ENCODE measurements at places on chromosomes 1 and 21.

- DNase-seq = no peak
These were observed 31.7 kb downstream of the RASSF5 start for GRCh38 chr1:206538901-206539640.

DNA sequence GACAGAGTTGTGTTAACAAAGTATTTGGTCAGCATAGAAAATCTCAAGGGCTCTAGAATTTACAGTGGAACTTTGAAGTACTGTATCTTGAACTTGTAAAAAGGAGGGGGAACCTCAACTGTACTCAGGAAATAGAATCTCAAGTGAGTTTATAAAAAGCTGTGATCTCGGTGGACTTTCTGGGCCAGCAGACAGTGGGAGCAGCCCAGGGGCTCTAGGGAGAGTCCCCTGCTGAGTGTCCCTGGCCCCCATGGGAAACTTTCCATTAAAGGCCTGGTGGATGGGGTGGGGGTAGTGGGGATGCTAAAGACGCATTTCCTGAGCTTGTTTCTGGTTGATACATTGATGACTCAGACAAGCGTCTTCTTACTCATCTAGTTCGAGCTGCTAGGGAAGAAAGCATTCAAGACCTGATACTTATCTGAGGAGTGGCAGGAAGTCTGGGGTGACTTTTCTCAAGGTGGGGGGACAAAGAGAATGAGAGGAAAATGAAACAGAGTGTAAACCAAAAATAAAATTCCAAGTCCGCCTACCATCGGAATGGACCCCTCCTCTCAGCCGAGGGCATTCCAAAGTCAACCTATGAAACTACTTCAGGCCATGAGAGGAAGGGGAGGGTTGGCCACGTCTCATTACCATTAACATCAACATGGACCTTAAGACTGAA is 65.5 kb downstream of the NID1 start:
- DNase-seq = no peak

- DNase-seq = no peak
These were observed 464.5 kb downstream of the KCNT2 start for GRCh38 chr1:196143602-196144342.

DNA sequence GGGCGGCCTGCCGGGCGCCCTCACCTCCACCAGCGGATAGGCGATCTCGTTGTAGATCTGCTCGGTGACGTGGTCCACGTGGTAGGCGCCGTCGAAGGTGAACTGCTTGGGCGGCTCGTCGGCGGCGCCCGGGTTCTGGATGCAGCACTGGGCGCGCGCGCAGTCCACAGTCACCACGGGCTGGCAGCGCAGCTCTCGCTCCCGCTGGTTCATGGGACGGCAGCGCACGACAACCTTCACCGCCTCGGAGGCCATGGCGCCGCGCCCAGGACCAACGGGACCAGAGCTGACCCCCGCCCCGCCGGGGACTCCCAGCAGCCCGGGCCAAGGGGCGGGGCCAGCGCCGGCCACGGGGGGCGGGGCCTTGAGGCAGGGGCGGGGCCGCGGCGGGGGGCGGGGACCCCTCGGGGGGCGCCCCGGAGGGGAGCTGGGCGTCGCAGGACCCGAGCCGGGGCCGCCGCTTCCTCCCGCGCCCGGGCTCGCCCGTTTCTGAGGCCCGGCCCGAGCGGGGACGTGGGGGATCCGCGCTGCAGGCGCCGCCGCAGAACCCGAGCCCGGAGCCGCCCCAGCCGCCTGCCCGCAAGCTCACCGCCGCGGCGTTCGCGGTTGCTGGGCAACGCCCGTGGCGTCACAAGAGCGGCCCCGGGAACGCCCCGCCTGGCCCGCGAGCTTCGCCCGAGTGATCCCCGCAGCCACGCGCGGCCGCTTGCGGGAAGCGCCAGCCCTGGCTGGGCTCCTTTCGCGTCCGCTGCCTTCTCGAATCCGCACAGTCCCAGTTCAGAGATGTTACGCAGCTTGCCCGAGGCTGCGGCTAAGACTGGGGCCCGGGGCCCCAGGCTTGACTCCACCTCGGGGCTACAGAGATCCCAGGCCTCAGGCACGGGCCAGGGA is at the start of gene KIF17:
KIF17 (minus strand) TSS at position 556 of the 891 bp plus-strand sequence; CDS start at position 255, 301 bp downstream.
- DNase-seq = no peak

- no peak for DNase-seq
These were observed 273.1 kb downstream of the DPYD start for GRCh38 chr1:97647776-97648175.

GRCh38 chr1:183636334-183636682 is 725 bp upstream of the ARPC5 start:
- DNase-seq = no peak

GRCh38 chr1:81756872-81757271 is 43.9 kb upstream of the ADGRL2 start:
- no peak for DNase-seq

DNA sequence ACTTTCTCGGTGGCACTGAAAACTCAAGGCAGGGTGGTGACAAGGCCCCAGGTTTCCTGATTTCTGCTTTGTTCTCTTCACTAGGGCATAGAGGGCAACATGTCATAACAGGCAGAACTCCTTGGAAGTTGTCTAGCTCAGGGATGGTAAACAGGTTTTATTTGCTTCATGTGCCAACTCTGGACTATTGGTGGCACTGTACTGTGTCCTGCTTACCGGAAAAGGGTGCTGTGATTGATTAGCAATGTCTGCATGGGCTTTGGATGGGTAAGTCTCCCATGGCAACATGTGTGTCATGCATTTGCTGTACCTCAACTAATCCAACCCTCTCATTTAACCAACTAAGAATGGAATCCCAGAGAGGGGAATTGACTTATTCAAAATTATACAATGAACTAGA is 70.7 kb upstream of the USP24 start:
- no peak for DNase-seq

GRCh38 chr21:25558123-25558522 is 49.2 kb downstream of the MRPL39 start:
- DNase-seq = no peak

DNA sequence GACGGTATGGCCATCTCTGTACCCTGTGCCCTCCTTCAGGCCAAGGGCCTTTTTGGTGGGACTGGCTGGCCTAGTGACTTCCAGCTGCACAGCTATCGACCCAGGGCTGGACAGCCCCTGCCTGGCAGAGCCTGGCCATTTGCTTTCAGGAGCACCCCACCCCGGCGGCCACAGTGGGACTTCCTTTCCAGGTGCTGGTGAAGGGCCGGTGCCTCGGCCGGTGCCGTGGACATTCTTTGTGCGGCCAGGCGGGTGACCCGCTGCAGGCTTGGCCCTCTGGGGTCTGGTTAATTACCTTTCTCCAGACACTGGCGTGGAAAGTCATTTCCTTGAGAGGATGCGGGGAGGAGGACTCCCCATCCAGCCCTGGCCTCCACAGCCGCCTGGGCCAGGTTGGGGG is 50.1 kb downstream of the PRDM16 start:
- DNase-seq = no peak

DNA sequence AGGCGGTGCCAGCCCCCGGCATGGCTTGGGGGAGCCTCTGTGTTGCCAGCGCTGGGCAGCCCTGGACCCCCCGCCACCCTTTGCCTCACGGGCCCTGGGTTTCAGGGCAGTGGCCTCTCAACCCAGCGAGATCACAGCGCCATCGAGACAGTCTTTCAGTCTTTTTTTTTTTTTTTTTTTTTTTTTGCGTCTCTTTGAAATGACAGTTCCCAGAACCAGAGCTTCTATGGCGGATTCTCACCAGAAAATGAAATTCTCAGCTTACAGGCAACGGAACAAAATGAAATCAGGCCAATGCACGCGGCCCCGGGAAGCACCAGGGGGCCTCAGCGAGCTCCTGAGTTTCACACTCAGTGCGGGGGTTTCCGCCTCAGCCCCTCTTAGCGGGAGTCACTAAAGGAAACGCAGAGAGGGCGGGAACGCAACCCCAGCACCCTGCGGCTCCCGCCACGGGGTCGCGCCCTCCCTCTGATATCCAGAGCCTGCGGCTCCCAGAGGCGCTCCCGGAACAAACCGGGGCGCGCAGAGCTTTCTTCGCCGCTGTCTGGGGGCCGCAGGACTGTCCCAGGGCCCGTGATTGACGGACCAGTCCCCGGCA is 8.0 kb upstream of the COL6A1 start:
- no peak for DNase-seq

GRCh38 chr1:207288315-207288714 is 33.2 kb upstream of the CD55 start:
- no peak for DNase-seq

DNA sequence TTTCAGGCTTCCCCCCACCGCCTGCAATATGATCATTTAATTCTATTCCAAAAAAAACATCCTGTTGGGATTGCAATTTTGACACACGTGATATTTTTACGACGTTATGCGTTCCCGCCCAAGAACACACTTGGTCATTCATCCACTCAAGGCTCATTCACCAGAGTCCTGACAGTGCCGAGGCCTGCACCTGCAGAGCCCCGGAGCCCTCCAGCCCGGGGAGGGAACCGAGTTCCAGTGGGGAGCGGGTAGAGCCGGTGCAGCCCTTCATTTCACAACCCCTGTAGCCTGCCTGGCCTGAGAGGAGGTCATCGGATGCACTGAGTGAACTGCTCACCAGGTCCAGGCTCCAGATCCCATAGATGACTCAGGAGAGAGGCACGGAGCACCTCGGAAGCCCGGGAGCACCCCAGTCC is 156.0 kb upstream of the BACE2 start:
- DNase-seq = no peak

DNA sequence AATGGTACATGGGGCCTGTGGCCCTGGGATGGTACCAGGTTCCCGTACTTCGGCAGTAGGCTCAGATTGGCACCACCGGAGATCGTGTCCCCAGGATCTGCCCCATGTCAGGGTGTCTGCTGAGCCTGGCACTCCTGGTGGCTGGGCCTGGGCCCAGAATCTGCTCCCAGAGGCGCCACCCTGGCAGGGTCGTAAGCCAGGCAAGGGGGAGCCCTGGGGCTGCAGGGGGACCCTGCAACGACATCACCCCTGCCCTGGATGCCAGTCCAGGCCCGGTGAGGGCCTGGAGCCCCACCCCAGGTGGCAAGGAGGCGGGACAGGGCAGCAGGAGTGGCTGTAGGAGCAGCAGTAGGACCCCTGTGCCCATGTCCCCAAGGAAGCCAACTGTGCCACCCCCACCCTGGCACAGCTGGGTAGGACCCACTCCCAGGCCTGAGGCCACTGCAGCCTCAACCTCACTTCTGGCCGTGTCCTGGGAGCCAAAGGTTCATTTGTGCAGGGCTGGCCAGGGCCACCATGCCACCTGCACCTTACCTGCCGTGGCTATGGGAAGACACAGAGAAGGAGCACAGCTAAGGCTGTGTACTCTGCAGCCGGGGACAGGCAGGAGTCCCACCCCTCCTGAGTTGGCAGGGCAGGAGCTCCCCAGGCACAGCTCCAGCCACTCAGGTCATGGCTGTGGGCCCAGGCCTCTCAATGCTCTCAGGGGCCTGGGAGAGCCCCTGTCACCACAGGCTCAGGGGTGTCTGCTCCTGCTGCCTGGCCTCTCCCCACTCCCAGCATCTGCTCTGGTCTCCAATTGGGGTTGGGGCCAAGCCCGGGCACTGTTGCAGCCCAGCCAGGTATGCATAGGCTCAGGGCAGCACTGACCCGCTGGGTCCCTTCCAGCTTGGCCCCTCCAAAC is 141.7 kb downstream of the EIF4G3 start:
- DNase-seq = no peak

Data from iPS DF 6.9 (cell line).